ENCODE measurements at places on chromosomes 6 and 20.
A peak's percentile ranks its signal among the peaks of the same experiment; 100 is the strongest.

- DNase-seq, result no peak
Measured at GRCh38 chr6:40135491-40136072, 201.3 kb upstream of the MOCS1 start.

DNA sequence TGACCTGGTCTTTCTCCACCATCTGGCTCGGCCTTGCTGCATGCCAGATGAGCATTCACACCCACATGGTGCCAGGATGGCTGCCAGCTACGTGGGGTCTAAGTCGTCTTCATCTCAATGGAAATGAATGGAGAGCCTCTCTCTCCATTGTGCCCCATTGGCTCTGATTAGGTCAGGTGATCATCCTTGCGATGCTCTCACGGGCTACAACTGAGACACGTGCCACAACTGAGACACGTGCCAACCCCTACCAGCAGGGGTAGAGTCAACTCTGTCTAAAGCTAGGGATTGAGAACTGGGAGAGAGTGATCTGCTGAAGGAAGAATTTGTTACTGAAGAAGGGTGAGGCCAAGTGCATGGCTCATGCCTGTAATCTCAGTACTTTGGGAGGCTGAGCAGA lies 67.3 kb upstream of the RALY start:
- DNase-seq, result no peak

DNA sequence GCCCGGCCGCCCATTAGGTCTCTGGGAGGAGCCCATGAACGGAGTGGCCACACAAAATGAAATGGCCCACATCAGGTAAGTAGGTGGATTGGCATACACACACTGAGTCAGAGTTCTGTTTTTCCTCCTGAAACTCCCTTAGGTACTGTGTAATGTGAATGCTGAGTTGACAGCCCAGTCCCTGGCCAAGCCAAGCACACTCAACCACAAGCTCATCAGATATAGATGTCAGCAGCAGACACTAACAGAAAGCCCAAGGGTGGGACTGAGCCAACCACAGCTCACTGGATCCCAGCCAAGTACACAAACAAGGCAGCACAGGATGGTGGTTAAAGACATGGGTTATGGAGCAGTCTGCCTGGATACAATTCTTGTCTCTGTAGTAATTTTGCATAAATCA lies 403.4 kb downstream of the GJA1 start:
- DNase-seq, result no peak

DNA sequence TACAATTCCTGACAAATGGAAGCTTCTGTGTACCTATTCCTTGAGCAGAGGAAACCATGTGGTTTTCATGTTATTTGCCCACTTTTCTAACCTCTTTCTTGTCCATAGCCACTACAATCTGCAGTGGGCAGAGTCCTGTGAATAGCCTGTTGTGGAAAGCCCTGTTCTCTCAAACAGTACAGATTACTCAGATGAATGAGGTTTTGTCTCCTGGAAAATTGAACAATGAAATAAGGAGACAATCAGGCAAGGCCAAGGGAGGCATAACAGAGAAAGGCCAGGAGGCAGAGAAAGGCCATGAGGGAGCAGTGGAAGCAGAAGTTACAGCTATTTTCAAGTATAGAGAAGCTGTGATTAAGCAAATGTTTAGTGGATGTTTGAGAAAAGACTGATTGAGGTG lies 189.3 kb downstream of the GRIK2 start:
- no peak for DNase-seq

DNA sequence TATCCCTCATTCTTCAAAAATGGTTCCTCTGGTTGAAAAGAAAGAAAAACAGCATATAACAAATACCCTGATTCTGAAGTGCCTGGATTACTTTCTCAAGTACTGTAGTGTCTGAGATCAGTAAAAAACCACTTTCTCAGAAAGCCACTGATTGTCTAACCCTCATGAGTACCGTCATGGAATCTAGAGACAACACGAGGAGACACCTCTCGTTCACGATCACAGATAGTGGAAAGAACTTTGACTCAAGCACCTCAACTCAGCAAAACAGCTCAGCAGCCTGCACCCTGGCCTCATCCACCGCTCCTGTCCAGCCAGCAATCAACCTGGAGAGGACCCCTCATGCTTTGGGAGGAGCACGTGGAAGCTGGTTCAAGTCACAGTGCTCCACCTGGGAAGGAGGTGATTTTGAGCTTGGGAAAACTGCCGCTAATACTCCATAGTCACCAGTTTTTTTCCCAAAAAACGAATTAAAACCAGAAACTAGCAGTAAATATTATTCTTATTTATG lies 1.0 kb downstream of the SCML4 start:
- DNase-seq, result no peak

- peak; percentile 61 for DNase-seq
Measured at GRCh38 chr6:156564127-156564806, 212.9 kb upstream of the ARID1B start.

GRCh38 chr6:25960734-25961133 lies 1.9 kb upstream of the TRIM38 start:
- no peak for DNase-seq

- DNase-seq, result no peak
Measured at GRCh38 chr6:87408721-87409155, 966 bp downstream of the CFAP206 start.

GRCh38 chr6:126069449-126069848 lies 83.1 kb downstream of the TRMT11 start:
- no peak for DNase-seq

- DNase-seq, result no peak
Measured at GRCh38 chr6:89375427-89376267, 23.1 kb upstream of the UBE2J1 start.

GRCh38 chr6:111110036-111110435 lies 22.7 kb downstream of the SLC16A10 start:
- no peak for DNase-seq

- no peak for DNase-seq
Measured at GRCh38 chr20:23641936-23642751, 4.4 kb upstream of the CST3 start.

DNA sequence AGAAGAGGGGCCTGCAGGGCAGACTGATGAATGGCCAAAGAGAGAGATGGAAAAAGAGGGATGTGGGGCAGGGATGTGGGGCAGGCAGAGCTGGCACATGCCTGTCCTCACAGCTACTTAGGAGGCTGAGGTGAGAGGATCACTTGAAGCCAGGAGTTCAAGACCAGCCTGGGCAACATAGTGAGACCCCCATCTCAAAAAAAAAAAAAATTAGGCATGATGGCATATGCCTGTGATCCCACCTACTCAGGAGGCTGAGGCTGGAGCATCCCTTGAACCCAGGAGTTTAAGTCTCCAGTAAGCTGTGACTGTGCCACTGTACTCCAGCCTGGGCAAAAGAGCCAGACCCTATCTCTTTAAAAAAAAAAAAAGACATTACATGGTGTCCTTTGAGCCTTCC lies 34.8 kb downstream of the RNF8 start:
- DNase-seq, result no peak

DNA sequence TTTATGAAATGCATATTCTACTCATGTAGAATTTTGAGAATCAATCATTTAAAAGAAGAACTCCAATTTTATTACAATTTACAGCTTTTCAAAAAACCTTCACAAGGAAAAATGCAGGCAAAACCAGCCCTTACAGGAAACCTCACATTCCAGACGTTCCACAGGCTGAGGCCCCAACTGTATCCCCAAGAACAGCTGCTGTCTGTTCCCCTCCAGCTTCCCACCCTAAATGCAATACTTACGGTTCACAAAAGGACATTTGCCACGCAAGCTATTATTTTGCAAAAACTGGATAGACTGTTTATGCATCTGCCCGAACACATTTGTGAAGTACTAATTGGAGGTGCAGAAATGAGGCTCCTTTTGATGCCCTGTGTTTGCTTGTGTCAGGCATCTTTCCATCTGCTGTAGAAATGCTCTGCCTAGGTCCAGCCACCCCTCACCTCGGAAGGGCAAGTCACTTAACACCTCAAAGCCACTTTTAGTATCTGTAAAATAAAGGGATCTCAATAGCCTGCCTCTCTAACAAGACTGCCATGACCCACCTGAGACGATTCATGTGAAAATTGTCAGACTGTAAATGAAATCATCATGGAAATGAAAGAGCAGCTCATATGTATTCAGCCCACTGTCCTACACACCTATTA lies 26.5 kb downstream of the PDE10A start:
- no peak for DNase-seq

DNA sequence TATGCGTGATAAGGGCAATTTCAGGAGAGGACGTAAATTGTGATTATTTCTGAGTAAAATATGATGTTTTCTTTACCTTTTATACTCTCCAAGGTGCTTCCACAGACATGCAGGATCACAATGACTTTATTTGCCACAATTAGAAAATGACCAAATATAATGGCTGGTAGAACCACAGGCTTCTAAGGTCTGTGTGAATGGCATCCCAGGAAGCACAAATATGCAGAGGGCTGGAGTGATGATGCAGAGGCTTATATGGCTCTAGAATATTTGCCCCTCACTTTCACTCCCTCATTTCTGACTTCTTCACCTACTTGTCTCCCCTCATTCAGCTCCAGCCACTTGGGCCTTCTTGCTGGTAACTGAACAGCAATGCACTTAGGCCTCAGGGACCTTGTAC lies 502.1 kb upstream of the MAP3K7 start:
- DNase-seq, result no peak

Data from 8988T (cell line).